Eye (tissue), 1 donor: ENCODE measurements at places on chromosomes 2 and 18.

GRCh38 chr2:196075196-196075595, 6.6 kb upstream of the DNAH7 start:
- DNase-seq, result no peak

DNA sequence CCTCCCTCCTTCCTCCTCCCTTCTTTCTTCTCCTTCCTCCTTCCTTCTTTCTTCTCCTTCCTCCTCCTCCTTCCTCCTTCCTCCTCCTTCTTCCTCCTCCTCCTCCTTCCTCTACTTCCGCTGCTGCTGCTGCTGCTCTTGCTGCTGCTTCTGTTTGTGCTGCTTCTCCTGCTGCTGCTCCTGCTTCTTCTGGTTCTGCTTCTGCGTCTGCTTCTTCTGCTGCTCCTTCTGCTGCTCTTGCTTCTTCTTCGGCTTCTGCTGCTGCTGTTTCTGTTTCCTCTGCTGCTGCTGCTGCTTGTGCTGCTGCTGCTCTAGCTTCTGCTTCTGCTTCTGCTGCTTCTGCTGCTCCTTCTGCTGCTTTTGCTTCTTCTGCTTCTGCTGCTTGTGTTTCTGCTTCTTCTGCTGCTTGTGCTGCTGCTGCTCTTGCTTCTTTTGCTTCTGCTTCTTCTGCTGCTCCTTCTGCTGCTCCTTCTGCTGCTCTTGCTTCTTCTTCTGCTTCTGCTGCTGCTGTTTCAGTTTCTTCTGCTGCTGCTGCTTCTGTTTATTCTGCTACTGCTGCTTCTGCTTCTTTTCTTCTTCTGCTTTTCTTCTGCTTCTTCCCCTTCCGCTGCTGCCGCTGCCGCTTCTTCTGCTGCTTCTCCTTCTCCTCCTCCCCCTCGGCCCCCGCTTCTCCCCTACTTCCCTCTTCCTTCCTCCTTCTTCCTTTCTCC, 8.6 kb downstream of the SNRNP27 start:
- no peak for DNase-seq

- peak; percentile 77 for DNase-seq
Observed at GRCh38 chr18:8615397-8616027, 6.3 kb downstream of the RAB12 start.

- DNase-seq, result no peak
Observed at GRCh38 chr18:53935803-53936202, 288.7 kb downstream of the MBD2 start.

DNA sequence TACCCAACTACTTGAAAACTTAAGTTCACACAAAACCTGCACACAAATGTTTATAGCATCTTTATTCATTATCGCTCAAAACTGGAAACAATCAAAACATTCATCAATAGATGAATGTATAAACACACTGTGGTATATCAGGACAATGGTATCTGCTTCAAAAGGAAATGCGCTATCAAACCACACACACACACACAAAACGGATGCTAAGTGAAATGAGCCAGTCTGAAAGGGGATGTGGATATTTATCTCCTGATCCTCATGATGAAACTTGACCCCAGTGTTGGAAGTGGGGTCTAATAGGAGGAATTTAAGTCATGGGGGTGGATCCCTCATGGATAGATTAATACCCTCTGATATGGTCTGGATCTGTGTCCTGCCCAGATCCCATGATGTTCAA, 22.0 kb downstream of the PDCL3 start:
- no peak for DNase-seq

DNA sequence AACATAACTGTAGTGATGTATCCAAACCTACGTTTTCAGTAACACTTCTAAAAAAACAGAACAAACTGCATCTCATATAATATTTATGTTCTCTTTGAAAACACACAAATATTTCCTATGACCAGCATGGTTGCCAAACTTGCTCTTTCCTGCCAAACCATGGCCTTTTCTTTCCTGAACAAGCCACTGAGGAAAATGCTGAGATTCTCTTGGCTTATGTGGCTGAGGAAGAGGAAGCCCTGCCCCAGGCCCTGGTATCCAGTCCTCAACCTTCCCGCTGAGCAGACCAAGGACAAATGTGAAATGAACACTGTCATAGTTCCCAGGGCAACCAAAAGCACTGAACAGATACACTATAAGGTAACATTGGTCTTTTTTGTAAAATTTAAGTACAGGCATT, 35.9 kb upstream of the NARS1 start:
- DNase-seq, result no peak
